ENCODE measurements at places on chromosomes 1 and 21.

GRCh38 chr1:222772996-222773379, 36.0 kb downstream of the FAM177B start:
- no peak for DNase-seq

DNA sequence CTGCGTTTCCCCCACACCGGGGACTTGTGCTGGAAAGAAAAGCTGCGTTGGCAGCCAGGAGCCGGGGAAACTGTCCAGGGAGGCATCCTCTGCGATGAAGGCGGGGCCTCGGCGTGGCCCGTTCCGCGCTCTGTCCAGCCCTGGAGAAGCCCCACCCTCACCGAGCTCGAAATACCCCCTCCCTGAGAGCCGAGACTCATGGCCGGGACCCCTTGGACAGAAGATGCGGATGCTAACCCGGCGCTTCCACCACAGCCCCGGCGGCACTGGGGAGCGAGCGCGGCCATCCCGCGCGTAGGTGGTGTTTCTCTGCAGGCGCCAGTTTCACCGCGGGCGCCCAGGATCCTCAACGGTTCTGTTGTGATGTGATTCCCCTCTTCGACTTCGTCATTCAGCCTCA, 31.6 kb downstream of the PDE9A start:
- DNase-seq: no peak

DNA sequence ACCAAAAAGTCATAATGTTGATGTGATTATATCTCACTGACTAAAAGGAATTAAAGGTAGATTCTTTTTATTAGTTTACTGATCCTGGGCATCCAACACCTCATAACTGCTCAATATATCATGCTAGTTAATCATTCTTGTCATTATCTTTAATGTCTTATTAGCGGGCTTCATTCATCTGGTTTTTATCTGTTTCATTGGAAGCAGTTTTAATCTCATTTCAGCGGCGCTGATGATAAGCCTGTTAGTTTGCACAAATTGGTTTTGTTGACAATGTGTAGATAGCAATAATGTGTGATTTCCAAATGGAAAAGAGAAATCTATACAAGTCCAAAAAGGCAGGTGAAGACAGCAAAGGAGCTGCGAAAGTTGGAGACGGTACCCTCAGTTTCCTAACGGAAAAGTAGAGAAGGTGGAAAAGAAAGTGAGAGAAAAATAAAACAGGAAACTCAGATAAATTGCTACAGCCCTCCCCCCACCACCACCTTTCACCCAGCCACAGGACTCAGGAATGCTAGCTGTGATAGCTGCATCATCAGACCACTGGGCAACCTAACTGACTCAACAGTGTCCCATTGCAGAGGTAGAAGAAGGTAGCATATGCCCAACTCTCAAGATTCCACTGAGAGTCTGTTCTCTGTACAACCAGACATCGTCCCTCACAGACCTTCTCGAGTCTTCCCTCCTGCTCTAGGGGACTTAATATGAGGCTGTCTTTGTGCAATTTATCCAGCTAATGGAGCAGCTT, 241.7 kb upstream of the CAMK1G start:
- no peak for DNase-seq

DNA sequence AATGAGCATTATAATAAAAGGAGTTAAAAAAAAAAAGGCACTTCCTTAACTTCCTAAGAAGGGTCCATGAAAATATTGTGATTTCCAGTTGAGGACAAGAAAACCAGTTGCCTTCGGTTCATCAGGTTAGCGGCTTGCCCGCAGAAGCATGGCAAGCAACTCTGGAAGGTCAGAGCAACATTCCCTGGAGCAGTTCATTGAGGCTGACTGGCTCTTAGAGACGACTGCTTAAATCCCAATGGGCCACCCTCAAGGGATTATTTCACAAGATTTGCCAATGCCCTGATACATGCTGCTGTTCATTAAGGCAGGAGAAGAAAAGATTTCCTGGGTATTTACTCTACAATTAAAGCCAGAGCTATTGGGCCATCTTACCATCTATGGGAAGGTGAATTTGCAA, 29.0 kb upstream of the CASQ2 start:
- peak; percentile 51 for DNase-seq

DNA sequence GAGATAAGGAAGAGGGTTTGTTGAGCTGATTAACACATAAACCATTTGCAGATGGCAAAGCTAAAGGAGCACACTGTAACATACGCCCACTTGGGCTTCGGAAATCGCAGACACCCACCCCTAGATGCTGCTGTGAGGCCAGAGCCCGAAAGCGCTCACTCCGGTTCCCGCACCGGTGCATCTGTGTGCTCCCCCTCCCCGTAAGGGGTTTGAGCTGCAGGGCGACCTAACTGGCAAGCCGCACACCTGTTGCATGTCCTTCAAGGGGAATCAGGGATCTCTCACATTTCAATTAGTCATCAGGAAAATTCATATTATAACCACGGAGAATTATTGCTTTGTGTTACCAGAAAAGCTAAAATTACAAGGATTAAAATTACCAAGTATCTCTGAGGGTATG, 1.4 kb upstream of the CFH start:
- peak; percentile 2 for DNase-seq

DNA sequence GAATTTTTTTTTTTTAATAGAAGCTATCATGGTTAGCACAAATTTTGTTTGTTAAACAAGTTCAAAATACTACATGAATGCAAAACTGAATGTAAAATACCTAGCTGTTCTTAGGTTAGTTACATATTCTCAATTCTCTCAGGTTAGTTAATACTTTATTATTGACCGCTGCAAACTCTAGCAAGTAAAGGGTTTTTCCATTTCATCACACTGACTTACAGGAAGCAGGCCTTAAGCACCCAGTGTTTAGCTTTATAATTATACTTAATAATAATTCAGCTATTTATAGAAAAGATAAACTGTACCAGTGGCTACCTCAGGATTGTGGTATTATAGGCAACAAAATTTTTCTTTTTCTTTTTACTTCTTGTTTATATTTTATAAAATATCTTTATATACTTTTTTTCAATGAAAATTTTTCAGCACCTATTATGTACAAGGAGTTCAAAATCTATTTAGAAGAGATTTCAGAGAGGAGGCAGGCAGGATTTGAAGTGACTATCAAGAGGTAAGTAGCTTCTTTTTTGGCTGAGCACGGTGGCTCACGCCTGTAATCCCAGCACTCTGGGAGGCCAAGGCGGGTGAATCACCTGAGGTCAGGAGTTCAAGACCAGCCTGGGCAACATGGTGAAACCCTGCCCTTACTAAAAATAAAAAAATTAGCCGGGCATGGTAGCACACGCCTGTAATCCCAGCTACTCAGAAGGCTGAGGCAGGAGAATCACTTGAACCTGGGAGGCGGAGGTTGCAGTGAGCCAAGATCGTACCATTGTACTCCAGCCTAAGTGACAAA, 17.9 kb downstream of the PLPP3 start:
- no peak for DNase-seq

DNA sequence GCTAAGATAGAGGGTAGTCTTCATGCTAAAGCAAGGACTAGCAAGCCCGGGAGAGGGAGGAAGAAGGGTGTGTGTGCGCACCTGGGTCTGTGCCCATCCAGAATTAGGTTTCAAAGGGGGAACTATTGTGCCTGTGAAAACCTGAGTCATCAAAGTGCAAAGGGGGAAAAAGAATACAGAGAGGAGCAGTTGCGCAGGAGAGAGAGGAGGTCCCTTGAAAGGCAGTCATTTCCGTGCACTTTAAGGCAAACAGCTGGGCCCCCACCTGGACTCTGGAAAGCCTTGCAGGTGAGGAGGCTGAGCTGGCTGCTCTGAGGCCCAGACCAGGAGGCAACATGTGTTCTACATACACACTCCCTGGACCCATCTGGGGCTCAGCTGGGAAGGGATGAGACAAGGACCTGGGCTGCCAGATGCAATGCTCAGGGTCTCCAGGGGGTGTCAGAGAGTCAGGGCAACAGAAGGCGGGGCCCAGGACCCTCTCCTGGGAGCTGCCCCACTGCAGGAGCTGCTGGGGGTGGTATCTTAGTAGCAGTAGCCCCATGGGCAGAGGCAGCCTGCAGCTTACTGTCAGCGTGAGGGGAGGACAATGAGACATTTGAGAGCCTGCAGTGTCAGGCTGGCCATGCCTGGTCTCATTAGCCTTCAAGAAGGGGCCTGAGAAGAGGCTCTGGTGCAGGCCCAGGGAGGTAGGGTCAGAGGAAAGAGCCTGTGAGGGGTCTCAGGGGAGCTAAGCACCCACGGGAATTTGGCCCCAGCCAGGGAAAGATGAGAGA, 14.3 kb downstream of the PROK1 start:
- DNase-seq: no peak

DNA sequence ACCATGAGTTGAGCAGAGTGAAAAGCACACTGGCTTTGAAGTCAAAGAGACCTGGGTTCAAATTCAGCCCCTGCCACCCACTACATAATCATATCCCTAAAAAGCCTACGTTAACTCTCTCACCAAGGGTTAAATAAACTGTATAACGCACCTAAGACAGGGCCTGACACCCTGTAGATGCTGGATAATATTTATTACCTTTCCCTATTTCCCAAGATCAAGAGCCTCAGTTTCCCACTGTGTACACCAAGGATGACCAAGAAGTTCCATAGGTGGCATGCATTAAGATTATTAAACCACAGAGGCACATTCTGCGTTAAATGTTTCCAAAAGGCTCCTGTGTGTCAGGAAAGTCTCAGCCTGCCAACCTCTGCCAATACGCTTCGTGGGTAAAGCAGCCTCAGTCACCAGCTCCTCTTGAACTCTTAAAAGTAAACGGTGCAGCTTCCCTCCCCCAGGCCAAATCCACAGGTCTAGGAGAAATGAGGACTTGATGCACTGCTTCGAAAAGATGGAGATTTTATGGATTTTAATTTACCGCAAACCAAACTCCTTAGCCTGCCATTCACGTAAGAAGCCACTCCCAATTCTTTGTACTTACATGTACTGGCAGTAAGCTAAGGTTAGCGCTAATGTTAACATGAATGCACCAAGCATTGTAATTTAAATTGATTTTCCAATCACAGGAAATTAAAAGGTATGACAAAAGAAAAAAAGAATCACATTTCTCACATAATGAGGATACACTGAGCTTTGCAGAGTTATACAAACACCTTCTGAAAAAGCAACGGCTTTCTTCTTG, 2.6 kb downstream of the USP24 start:
- no peak for DNase-seq

DNA sequence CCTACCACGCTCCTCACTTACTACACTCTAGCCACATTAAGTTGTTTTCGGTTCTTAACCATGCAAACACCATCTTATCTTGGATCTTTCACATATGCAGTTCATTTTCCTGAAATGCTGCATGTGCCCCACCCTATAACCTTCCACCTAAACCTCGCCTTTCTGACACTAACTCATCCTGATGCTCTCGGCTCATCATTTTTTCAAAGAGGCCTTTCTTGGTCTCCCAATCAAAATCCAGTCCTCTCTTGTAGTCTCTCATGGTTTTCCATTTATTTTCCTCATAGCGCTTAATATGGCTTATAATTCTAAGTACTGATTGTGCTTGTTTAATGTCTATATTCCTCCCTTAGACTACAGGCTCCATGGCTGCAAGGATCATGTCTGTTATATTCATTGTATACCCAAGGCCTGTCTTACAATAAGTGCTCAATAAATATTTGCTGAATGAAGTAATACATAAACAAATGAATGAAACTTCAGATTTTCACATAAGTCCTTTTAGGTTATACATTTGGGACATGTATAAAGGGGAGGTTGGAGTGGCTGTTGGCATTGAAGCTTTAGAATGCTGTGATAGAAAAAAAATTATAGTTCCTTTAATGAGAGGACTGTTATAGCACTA, 79.2 kb upstream of the CDC42BPA start:
- no peak for DNase-seq

DNA sequence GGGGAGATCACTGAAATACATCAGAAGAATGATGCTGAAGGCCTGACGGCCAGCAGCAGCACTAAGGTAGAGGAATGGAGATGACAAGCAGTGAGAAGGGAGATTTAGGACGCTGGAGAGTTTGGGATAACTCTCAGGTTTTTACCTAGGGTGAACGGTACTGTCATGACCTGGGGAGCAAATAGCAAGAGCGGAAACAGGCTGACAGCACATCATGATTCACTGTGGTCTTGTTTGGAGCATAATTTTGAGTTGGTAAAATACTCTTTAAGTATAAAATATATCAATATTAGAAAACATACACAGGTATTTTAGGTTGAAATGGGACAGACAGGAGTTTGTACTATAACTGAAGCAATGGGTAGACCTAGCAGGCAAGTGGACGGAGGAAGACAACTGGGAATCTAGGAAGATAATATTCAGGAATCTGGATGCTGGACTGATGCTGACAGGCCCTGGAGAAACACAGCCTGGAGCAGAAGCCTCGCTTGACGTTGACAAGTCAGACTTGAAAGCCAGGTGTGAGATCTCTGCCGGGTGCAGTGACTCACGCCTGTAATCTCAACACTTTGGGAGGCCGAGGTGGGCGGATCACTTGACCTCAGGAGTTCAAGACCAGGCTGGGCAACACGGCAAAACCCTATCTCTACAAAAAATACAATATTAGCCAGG, 33.3 kb downstream of the ALG14 start:
- no peak for DNase-seq

DNA sequence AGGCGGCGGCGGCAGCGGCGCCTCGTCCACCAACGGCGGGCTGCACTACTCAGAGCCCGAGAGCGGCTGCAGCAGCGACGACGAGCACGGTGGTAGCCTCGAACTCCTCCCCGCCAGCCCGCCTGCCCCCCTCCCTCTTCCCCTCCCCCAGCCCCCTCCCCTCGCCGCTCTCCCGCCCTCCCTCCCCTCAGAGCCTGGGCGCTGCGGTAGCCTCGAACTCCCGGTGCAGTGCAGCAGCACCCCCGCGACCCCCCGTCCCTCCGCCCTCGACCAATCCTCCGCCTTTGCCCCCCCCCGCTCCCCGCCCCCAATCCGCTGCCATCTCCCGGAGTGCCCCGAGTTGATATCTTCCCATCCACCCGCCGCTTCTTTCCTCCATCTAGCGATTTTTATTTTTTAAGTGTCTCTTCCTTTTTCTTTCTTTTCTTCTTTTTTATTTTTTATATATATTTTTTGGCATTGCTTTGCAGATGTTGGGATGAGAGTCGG, 516 bp downstream of the RCOR3 start:
- no peak for DNase-seq

DNA sequence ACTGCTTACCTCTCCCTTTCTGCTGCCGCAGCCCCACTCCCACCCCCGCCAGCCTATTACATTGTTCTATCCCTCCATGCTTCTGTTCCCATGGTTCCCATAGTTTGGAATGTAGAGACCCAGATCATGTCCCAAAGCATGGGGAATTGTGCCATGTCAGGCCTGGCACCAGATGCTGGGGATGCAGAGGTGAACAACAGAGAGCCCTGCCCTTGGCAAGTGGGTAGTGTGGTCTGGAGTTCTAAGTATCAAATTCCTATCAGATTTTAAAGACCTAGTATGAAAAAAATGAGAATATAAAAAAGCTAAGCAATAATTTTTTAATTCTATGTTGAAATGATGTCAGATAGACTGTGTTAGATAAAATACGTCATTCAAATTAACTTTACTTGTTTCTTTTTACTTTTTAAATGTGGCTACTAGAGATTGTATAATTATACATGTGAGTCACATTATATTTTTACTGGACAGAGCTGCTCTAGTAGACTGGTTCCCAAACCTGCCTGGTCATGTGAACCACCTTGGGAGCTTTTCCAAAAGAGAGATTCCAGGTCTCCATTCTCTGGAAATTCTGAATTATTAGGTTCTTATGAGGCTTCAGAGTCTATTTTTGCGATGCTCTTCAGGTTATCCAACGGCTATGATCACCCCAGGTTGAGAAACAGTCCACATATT, 113.0 kb upstream of the DAB1 start:
- no peak for DNase-seq

GRCh38 chr1:60622486-60622885, 459.9 kb upstream of the NFIA start:
- no peak for DNase-seq

GRCh38 chr1:168907786-168908348, 178.9 kb upstream of the DPT start:
- no peak for DNase-seq
